ENCODE measurements at places on chromosomes 1 and 21.

DNA sequence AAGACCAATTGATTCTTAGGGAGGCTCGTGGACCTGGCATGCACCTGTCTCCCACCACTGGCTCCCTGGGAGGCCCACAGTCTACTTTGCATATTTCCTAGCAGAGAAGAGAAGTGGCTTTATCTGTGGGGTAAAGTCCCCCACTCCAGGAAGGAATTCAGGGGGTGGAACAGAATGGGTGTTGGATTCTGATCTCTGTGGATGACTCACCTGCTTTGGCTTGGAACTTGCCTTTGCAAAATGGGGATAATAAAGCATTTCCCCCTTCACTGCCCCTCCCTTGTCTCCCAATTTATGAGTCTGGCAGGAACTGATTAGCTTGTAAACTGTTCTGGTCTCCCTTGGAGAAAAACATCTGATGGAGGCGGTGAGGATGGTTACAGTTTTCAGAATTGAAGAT, 21.2 kb upstream of the OTUD3 start:
- DNase-seq = no peak

DNA sequence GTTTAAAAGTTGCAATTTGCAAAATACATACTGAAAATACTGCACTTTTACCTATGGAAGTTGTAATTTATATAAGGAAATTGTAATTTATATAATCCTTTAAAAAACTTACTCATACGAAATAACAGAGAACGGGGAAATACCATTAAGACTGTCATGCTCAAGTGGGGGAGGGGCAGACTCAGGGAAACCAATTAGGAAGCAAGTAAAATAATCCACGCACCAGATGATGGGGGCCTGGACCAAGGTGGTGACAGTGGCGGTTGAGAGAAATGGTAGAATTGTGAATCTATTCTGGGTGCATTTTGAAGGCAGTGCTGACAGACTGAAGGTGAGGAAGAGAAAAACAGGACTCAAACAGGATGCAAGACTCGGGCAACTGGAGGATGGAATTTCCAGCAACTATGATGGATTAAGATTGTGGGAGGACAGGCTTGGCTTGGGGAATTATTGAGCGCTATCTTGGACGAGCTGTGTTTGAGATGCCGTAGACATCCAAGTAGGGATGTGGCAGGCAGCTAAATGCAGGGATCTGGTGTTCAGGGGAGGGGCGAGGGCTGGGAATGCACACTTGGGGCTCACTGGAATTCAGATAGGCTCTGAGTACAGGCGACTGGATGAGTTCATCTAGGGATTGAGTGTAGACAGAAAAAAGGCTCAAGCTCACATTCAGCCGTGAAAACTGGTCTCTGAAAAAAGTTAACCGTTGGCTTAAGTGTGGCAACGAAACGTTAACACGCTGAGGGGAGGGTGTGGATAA, 977 bp downstream of the LCA5L start:
- DNase-seq = no peak

- no peak for DNase-seq
Observed at GRCh38 chr1:26827106-26827604, 667 bp downstream of the ZDHHC18 start.

GRCh38 chr1:93814795-93815340, 64.1 kb downstream of the DNTTIP2 start:
- DNase-seq = no peak

DNA sequence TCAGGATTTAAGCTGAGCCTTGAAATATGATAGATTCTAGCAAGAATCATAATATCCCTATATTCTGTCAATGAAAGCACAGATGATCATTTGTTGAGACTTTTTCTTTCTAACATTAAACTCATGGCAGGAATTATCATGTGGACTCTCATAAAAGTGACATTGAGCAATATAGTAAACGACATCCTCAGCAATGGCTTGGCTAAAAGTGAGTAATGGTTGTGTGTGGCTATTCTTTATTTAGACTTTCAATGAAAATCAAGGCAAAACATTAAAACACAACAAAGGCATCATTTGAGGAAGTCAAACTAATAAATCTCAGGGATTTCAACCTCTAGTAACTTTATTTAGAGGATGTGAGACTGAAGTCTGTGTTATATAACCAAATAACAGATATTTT, 257.8 kb upstream of the ADGRL4 start:
- no peak for DNase-seq

- no peak for DNase-seq
Observed at GRCh38 chr1:77859248-77859647, 29.2 kb upstream of the NEXN start.

DNA sequence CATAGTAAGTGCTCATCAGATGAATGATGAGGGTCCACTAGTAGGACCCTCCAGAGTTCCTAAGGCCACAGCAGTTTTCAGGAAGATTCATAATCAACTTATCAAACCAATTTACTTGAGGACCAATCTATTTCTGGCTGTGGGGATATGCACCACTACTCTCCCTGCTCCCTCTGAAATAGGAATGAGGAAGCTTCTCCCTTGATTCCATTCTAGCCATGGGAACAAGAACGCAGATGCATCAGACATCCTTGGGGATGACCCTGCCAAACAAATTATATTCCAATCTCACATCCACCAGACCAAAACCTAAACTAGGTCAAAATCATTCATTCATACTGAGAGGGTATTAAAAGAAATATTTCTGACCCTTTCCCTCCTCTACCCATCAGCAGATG, 31.5 kb downstream of the JAK1 start:
- DNase-seq = no peak

GRCh38 chr1:224544346-224545110, 71.6 kb upstream of the CNIH3 start:
- no peak for DNase-seq

DNA sequence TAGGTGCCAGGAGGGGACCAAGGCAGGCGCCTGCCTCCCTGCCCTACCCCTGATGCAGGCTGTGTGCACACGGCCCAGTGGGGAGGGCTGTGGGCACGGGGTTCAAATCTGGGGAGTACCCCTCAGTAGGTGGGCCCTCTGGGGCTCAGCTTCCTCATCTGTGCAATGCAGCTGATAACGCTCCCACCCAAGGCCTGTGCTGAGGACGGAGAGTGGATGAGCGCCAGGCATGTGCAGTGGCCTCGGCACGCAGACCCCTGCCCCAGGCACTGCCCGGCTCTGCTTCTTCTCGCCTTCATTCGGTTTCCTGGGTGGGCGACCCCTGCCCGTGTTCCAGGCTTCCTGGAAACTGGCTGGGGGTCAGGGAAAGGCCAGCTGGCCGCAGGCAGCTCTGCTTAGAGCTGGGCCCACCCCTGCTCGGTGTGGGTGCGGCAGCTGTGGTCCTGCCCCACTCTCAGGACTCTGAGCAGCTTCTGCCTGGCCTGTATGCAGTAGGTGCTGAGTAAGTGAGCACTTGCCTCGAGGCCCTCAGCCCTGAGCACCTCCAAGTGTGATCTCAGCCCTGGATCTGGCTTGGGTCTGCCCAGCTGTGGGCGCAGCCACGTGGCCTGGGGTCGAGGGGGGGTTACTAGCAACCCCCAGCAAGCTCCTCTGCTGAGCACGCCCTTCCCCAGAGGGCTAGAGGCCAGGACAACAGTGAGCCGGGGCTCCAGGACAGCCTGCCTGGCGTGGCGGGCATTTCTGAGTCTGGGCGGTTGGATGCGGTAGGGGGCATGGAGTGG, 11.9 kb upstream of the TNFRSF14 start:
- no peak for DNase-seq

GRCh38 chr21:43919871-43920801, 55.1 kb downstream of the AGPAT3 start:
- DNase-seq = no peak

- DNase-seq = no peak
Observed at GRCh38 chr1:207923561-207923960, 12.6 kb upstream of the CD34 start.

DNA sequence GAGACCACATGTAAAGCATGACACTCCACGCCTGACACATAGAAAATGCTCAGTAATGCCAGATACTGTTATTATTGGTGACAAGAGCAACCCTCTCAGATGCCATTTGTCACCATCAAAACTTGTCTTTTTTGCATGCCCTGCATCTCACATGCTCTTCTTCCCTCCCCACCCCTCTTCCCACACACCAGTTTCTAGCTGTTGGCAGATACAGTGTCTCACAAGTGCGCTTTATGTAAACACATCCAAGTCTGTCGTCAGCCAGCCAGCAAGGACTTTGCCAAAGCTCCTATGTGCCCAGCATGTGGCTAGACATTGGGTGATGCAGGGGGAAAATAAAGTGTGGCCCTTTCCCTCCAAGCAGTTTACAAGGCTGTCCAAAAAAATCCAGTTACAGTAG, 44.9 kb upstream of the EPHA8 start:
- DNase-seq = no peak

DNA sequence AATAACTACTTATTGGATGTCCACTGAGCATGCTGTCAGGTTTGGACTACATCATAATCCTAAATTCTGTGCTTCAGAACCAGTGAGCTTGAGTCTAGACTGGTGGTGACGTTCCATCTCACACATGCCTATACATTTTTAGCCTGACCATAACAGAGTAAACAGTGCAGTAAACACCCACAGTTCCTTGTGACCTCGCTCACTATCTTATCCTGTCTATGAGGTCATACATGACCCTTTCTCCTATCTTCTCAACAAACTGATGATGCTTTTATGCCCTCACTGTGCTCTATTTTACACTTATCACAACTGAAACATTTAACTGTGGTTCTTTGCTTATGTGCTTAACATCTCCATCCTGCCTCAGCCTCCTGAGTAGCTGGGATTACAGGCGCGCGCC, 91.2 kb downstream of the ENAH start:
- no peak for DNase-seq

- no peak for DNase-seq
Observed at GRCh38 chr1:1356796-1357401, 1.5 kb downstream of the MXRA8 start.

All from activated CD4-positive, alpha-beta T cell treated with anti-CD3 and anti-CD28 coated beads, Interleukin-10, Interleukin-2, amounts not matched to agents 100 ng/mL and 50 ng/mL, durations not matched to agents 16 hours and 8 hours (primary cell).